ENCODE measurements at places on chromosomes 1 and 21.

DNA sequence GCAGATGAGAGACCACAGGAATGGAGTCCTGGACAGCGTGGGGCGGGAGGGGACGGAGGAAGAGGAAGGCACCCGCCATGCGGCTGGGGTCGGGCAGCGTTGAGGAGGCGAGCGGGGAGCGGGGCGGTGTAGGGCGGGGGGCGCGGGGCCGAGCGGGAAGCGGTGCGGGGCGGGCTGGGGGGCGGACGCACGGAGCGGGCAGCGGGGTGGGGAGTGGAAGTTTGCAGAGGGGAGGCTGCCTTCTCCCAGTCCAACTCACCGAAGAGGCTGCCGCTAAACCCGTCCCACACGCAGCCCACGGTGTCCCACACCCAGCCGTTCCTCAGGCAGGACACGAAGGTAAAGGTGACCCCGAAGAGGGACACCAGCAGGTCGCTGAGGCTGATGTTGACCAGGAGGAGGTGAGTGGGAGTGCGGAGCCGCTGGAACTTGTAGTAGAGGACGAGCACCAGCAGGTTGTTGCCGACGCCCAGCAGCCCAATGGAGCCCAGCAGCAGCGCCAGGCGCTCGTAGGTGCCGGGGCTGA lies 483 bp downstream of the CHML start:
- DNase-seq, result peak; percentile 26

GRCh38 chr1:4743978-4744750 lies 89.8 kb downstream of the AJAP1 start:
- DNase-seq, result no peak

DNA sequence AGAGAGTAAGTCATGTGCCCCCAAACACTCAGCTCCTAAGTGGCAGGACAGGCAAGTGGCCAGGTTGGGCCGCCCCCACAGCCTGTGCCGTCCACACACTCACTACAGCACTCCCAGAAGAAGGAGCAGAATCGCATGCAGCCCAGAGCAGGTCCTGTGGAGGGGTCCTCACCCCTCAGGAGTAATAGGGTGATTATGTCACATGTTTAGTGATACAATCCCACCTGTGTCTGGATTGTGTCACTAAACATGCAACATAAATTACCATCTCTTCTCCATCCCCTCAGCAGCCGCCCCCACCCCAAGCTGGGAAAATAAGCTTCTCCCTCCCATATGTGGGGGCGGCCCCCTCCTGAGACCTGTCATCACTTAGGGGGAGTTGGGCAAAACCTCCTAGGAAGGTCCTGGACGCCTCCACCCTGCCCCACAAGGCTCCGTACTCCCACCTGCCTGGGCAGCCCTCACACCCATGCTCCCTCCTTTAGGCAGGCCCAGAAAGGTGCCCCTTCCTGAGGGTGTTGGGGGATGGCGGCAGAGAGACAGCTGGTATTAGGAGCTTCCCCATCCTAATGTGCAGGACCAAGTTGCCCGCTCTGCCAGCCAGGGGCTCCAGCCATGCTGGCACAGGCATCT lies 56.9 kb downstream of the STUM start:
- DNase-seq, result no peak

GRCh38 chr1:228885845-228886244 lies 150.6 kb downstream of the RHOU start:
- no peak for DNase-seq

GRCh38 chr1:22131875-22132486 lies 10.9 kb downstream of the WNT4 start:
- DNase-seq, result no peak

DNA sequence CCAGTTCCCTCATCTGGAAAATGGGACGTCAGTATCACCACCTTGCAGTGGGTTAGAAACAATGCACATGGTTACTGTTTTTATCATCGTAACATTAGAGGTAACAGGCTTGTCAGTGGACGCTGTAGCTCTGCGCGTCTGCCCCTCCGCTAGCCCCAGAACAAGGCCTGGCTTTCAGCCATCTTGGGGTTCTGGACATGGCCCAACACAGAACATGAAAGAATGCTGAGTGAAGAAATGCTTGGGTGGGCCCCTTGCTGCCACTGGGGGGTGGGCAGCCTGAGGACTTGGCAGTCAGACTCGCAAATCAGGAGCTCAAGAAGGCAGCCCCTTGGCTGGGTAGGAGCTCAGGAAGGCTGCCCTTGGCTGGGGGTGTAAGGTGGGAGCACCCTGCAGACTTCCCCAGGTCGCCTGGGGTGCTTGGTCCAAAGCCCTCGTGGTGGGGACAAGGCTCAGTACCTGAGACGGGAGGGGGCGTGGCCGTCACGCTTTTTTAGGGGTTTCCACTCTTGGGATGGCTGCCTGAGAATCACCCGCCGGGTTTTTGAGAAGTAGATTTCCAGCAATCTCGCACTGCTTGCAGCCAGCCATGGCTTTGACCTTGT lies 51.7 kb downstream of the SLC37A1 start:
- peak; percentile 12 for DNase-seq

- no peak for DNase-seq
Measured at GRCh38 chr1:231890791-231891190, 264.2 kb downstream of the DISC1 start.

GRCh38 chr1:203544485-203544884 lies 50.5 kb downstream of the OPTC start:
- no peak for DNase-seq

GRCh38 chr1:156728599-156729462 lies at the start of gene ISG20L2:
ISG20L2 (minus strand) TSS chr1:156728766; CDS start chr1:156727652, 1,114 bp downstream.
- DNase-seq, result peak; percentile 97

DNA sequence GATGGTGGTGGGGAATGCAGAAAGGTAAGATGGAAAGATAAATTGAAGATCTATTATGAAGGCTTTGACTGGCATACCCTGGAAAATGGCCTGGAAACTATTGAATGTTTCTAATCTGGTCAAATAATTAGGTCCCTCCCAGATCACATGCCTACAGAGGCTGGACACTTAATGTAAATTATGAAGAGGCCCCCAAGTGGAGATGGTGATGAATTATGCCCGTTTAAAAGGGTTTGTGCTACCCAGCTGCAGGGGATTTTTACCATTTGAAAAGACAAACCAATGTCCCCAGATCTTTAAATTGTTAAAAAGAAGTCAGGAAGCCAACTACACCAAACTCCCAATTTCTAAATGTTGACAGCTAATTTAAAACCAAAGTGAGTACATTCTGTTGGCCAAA lies 35.7 kb upstream of the FMN2 start:
- DNase-seq, result no peak

- DNase-seq, result no peak
Measured at GRCh38 chr1:159790237-159790917, 9.6 kb downstream of the DUSP23 start.

GRCh38 chr1:33610864-33611455 lies 138.5 kb downstream of the ZSCAN20 start:
- DNase-seq, result no peak

DNA sequence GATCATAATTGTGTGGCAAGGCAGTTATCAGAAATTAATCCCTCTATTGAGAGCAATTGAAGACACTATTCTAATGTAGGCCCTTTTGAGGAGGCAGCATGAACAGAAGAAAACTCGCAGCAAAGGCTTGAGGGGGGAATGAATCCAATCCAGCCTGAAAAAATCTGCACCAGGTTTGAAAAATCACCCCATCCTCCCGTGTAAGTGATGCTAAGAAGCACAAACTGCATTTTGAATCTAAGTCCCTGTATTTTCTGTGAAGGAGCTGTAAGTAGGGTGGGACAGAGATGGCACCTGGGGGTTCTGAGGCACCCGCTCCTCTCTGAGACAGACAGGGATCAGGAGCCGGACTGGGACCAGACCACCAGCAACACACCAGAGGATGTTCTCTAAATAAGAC lies at the start of gene CRB1:
Gene CRB1 (plus strand): TSS at position 241 of the 400 bp plus-strand sequence. CDS start 161 bp downstream, outside the sequence.
- no peak for DNase-seq

GRCh38 chr1:88571506-88571905 lies 112.6 kb upstream of the PKN2 start:
- no peak for DNase-seq

- DNase-seq, result no peak
Measured at GRCh38 chr1:198696211-198696610, 57.4 kb downstream of the PTPRC start.

- DNase-seq, result no peak
Measured at GRCh38 chr1:239744851-239745250, 346.8 kb upstream of the FMN2 start.

DNA sequence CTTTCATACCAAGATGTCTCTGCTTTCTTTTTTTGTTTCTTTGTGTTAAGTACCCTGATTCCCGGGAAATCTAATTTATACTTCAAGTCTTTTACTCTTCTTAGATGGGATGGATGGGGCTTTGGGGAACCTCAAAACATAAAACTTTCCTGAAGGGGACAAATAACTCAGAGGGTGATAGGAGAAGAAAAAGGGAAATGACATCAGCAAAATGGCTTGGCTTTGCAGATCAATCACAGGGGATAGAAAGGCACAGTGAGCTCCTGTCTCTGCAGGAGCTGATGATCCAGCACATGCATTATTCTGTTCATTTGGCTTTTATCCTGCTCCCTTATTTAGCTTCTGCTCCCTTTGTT lies 1.4 kb upstream of the CA14 start:
- DNase-seq, result no peak

- DNase-seq, result no peak
Measured at GRCh38 chr1:19651141-19651737, 7.1 kb downstream of the NBL1 start.

GRCh38 chr1:241598249-241598648 lies 41.9 kb downstream of the CHML start:
- DNase-seq, result no peak

DNA sequence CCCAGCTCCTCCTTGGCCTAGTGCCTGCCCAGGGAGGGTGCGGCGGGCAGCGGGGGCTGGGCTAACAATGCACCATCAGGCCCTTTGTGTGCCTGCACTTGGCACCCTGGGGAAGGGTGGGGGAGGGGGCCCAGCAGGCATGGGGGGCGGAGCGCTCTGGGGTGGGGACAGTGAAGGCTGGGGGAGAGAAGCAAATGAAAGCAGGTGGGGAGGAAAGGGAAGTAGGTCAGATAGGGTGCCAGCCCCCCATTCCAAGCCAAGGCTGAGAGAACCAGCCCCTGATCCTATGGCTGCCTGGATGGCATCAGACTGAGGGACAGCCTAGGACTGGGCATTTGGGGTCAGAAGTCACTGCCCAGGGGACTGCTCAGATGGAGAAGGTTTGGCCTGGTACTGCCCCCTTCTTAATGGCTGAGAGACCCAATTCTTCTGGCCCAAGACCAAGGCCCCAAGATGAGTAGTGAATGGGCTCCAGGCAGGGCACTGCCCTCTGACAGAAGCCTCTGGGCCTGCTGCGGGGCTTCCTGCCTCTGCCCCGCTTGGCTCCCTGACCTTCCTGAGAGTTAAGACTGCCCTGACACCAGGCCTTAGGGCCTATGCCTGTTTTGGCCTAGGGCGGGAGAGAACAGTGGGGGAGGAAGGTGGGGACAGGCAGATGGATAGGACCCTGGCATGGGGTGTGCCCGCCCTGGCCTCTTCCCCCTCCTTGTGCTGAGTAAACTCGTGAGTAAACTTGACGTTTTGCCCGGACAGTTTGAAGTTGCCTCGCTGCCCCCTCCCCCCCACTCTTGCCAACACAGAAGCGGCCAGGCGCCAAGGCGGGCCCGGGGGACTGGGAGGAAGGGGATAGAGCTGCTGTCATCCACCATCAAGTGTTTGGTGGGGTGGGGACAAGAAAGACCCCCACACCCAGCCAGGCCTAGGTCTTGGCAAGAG lies 2.7 kb downstream of the ZBTB7B start:
- DNase-seq, result peak; percentile 77

- DNase-seq, result no peak
Measured at GRCh38 chr1:217027403-217028080, 304.3 kb upstream of the ESRRG start.

GRCh38 chr1:205076245-205076761 lies 8.0 kb downstream of the TMEM81 start:
- DNase-seq, result no peak

GRCh38 chr1:223207293-223208066 lies 64.4 kb upstream of the TLR5 start:
- DNase-seq, result no peak

GRCh38 chr1:225739542-225740107 lies 38.0 kb upstream of the SRP9 start:
- no peak for DNase-seq

- peak; percentile 47 for DNase-seq
Measured at GRCh38 chr1:176897350-176898236, 266.9 kb downstream of the ASTN1 start.

GRCh38 chr1:237133921-237134320 lies 91.9 kb downstream of the RYR2 start:
- DNase-seq, result no peak

DNA sequence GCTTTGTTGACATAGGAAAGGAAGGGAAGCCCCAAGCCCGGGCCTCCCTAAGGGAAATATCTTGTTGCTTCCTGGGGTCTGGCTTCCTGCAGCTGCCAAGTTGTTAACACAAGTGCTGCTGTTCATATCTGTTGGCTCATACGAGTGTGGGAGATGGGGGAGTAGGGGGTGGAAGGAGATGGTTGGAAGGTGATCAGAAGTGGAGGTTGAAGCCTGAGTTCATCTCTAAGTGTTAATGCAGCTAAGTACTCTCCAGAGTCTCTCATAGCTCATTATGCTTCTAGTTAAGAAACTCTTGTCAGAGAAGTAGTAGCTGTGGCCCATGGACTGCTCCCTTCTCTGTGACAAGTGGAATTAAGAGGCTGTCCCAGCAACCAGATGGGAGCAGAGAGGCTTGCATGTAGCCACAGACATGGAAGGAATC lies 319.2 kb upstream of the SPAG17 start:
- no peak for DNase-seq

GRCh38 chr21:42012763-42013329 lies 2.7 kb upstream of the ZBTB21 start:
- DNase-seq, result no peak

GRCh38 chr21:35024513-35024912 lies 24.6 kb downstream of the RUNX1 start:
- DNase-seq, result no peak

DNA sequence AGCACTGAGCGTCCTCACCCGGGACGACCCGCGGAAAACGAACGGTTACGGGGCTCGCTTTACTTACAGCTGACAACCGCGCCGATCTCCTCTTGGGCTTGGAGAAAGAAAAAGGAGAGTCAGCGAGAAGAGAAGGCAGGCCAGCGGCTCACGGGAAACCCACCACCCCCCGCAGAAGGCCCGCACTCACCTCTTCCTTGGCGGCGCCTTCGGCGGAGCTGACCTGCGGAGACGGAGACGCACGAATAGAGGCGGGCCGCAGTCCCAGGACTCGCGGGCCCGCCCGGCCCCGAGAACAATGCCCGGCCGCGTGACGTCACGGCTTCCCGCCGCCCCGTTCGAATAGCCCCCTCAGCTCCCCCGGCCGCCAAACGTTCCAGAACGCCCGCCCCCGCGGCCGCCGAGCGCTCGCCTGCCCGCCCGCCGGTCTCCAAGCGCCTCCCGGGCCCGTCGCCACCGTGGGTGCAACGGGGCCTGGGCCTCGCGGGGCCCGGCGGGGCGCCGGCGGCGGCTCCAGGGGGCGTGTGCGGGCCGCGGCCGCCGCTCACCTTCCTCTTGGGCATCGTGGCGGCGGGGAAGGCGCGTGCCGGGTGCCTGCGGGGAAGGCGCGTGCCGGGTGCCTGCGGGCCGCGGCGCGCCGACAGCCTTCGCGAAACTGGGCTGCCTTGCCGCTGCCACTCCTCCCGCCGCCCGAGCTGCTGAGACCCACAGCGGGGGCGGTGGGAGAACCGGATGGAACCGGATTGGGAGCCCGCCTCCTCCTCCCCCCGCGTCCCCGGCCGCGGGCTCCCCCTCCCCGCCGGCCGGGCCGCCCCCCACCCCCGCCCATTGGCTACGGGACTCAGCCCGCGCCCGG lies at the start of gene HMGN1:
Gene HMGN1 (minus strand): TSS at position 734 of the 856 bp plus-strand sequence. CDS start 171 bp downstream, at position 563.
- peak; percentile 72 for DNase-seq
